Upper lobe of right lung (tissue), 1 donor: ENCODE measurements at places on chromosomes 1 and 21. TPM values are rescaled to one million over a fixed set of nuclear protein-coding genes. Genes with fewer than 3 reads are reported as not detected.

- no peak for DNase-seq
Measured at GRCh38 chr1:34907487-34908090, 21.9 kb downstream of the DLGAP3 start.

Gene SUSD4
- total RNA-seq, result 2.2 TPM

Gene FAM43B
- total RNA-seq, result 0.20 TPM

DNA sequence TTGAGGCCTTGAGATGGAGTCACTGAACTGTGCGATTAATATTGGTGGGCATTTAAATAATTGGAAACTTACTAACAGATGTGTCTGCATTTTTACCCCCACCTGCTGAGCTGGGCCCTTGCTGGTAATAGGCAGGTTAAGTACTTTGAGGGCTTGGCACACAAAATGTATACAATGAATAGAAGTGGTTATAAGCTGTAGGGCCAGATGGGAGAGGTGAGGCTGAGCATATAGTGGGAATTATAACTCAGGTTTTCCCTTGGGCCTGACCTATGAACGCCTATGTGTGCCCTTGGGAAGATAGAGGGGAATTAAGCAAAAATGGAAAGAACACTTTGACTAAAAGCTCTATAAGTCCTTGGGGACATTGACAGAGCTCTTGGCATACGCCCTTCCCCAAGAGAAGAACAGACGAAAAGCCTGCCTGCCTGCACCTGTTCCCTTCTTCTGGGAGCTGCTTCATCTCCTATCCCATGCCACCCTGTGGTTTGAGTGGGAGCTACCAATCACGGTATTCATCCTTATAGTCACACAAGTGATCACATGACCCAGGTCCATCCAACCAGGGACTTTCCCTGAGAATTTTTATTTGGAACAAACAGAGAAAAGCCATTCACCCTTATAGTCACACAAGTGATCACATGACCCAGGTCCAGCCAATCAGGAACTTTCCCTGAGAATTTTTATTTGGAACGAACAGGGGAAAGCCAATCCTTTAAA lies 260.7 kb upstream of the CSF3R start:
- no peak for DNase-seq

Gene TRIM58
- 6.0 TPM for total RNA-seq

DNA sequence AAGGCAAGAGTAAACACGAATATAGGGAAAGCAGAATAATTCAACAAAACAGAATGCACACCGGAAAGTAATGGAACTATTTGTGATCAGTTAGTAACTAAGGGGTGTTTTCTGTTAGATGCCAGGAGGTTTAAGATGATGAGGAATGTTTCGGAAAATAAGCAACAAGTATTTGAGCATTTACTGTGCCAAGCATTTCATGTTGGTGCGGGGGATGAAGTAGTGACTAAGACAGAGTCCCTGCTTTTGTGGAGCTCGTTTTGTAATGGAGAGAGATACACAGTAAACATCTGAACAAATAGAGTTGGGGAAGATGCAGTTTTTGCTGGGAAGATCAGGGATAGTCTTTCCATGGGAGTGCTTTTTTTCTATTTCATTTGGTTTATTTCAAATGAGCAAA lies 78.7 kb downstream of the DYRK1A start:
- no peak for DNase-seq

GRCh38 chr1:186442651-186443375 lies 18.1 kb downstream of the PDC start:
- DNase-seq, result no peak

Gene RNF187
- total RNA-seq, result 88.8 TPM

Gene CASQ1
- 0.41 TPM for total RNA-seq

Gene SPATA21
- not detected for total RNA-seq

Gene HLX
- total RNA-seq, result 14.9 TPM

GRCh38 chr1:25715888-25716287 lies 84.1 kb upstream of the SELENON start:
- no peak for DNase-seq

Gene RIMS3
- total RNA-seq, result 4.7 TPM

- no peak for DNase-seq
Measured at GRCh38 chr1:41659159-41659495, 174.6 kb upstream of the EDN2 start.

Gene FAM72D
- 0.43 TPM for total RNA-seq

- DNase-seq, result no peak
Measured at GRCh38 chr1:67280696-67281095, 27.0 kb upstream of the IL12RB2 start.

GRCh38 chr21:33642896-33643657 lies 776 bp downstream of the ITSN1 start:
- DNase-seq, result peak; percentile 75

GRCh38 chr1:217911908-217912307 lies 280.8 kb downstream of the SPATA17 start:
- DNase-seq, result no peak

- DNase-seq, result no peak
Measured at GRCh38 chr1:36835696-36836095, 198.6 kb downstream of the GRIK3 start.

Gene OR2AK2
- not detected for total RNA-seq

GRCh38 chr1:84367219-84367618 lies 31.1 kb upstream of the DNASE2B start:
- DNase-seq, result no peak

Gene DUSP10
- 8.2 TPM for total RNA-seq

DNA sequence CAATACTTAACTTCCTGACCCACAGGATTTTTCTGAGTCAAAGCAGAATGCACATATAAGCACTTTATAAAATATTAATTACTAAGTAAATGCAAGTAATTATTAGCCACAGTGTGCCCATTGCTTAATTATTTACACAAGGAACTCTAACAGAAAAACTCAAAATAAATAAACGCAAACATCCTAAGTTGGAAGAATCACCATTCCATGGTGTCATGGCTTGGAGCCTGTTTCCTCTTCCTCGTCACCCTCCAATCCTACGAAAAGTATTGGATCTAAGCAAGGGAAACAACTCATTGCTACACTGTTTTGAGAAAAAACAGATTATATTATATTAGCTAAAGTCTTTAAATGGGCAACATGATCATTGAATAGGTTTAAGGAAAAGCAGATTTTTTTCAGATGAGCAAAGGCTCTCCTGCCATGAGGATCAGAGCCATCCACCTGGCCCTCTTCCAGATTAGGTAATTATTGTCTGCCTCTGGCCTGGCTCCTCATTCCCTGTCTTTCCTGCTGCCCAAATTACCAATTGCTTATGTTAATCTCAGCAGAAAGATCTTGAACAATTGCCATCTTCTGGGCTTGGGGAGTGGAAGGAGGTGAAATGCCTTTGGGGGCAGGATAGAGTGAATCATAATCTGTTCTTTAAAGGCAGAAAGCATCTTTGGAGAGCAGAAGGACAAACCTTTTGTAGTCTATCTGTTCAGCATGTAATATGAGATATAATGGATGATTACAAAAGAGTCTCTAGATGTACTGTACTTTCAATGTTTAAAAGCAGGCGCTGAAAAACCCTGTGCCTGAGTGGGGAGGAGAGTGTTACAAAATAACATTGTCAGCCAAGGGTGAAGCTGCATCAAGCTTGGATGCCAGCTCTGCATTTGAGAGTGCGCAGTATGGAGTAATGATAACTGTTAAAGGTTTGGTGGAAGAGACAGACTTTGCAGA lies 121.2 kb downstream of the DUSP10 start:
- DNase-seq, result no peak

GRCh38 chr1:94614996-94615395 lies 73.4 kb upstream of the F3 start:
- no peak for DNase-seq

DNA sequence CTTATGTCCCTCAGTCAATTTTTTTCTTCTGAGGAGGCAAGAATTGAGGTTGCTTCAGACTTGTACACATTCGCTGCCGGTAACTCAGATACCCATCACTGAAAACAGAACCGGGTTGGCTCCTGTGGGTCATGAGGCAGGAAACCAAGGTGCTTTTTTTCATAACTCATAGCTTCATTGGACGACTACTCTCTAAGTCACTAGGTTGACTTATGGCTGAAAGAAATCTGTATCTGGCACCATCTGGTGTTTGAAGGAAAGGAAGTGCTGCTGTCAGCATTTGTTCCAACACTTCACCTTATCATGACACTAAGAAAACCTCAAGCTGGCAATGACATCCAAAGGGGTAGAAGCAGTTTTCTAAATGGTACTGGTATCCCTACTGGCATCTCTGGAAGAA lies 82.3 kb downstream of the TBX19 start:
- DNase-seq, result no peak

Gene HSD3B2
- not detected for total RNA-seq

Gene RABIF
- 10.0 TPM for total RNA-seq

GRCh38 chr1:171872430-171872829 lies 31.1 kb downstream of the DNM3 start:
- DNase-seq, result no peak

Gene NKAIN1
- total RNA-seq, result not detected

DNA sequence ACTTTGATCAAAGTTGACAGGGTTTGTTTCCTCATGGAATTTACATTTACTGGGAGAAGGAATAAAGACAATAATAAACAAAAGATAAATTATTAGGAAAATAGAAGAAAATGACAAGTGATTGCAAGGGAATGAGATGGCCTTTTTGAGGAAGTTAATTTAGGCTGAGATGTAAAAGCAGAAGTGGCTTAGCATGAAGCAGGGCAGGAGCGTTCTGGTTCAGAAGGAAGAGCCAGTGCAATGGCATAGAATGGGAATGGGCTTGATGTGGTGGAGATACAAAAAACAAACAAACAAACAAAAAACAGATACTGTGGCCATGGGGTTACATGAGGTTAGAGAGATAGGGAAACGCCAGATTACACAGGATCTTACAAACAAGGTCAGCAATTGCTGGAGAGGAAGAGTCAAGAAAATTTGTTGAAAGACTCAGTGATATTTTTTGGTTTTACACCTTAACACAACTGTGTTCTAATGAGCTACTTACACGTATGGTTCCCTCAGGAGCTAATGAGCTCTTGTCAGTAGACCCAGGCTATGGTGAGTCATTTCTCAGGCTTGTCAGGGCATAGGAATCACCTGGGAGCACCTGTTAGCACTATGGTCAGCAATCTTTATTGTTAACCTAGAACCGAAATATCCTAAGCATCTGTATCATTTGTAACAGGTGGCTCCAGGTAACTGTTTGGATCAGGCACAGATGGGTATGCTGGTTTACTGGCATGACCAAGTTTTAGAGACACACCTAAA lies 8.7 kb upstream of the CADM3 start:
- DNase-seq, result no peak

GRCh38 chr1:65949933-65950332 lies 157.2 kb downstream of the PDE4B start:
- no peak for DNase-seq

GRCh38 chr1:43530483-43531106 lies at the start of gene PTPRF:
Gene PTPRF (plus strand): TSS chr1:43530883. CDS start chr1:43545076, 14,193 bp downstream.
- DNase-seq, result peak; percentile 86

Gene SLAMF9
- total RNA-seq, result not detected

Gene IFI44
- total RNA-seq, result 63.2 TPM

- DNase-seq, result no peak
Measured at GRCh38 chr1:205626216-205626615, 5.6 kb downstream of the ELK4 start.

Gene DNASE2B
- 21.7 TPM for total RNA-seq

Gene PIGR
- total RNA-seq, result 700 TPM

DNA sequence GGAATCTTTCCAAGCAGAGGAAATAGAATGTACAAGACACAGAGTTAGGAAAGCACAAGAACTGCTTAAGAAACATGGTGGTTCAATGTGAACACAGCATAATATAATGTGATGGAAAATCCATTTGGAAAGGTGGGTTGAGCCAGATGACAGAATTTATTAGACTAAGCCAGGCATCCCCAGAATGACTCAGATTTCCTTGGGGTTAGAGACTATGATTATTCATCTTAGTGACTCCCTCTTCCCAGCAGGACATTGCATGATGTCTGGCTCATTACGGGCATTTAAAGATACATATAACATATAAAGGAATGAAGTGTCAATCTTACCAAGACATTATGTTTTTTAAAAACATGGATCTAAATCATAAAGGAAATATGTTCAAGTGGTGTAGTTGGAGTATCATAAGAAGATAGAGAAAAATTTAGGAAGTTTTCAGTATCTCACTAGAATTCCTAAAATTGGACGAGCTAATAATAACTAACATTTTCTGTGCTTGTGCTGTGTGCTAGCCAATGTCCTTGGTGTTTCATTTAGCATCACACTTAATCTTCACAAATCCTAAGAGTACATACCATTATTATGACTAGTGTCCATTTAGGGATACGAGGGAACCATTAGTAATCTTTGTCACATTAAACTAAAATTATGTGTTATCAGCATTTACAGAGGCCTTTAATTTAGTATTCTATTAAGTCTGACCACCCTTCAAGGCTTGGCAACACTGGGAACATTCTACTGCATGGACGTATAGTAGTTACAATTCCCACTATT lies 41.0 kb upstream of the ST6GALNAC5 start:
- no peak for DNase-seq

Gene EXO1
- total RNA-seq, result 0.32 TPM

DNA sequence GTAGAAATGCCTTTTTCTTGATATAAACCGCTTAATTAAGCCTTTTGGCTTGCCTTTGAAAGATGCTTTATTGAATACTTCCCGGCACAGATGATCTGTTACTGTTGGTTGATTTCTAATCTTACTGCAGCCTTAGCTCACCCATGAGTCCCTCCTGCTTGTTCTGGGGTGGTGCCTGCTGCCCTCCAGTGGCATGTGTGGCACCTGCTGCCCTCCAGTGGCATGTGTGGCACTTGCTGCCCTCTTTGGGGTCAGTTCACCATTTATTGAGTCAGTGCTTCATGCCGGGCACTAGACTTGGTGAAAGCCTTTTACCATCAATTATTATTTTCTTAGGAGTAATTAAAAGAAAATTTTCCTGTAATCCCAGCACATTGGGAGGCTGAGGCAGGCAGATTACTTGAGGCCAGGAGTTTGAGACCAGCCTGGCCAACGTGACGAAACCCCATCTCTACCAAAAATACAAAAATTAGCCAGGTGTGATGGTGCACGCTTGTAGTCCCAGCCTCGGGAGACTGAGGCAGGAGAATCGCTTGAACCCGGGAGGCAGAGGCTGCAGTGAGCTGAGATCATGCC lies 54.3 kb downstream of the ADARB1 start:
- DNase-seq, result peak; percentile 88

Gene PWP2
- 9.9 TPM for total RNA-seq

GRCh38 chr21:26068776-26069175 lies 101.8 kb downstream of the APP start:
- DNase-seq, result no peak

DNA sequence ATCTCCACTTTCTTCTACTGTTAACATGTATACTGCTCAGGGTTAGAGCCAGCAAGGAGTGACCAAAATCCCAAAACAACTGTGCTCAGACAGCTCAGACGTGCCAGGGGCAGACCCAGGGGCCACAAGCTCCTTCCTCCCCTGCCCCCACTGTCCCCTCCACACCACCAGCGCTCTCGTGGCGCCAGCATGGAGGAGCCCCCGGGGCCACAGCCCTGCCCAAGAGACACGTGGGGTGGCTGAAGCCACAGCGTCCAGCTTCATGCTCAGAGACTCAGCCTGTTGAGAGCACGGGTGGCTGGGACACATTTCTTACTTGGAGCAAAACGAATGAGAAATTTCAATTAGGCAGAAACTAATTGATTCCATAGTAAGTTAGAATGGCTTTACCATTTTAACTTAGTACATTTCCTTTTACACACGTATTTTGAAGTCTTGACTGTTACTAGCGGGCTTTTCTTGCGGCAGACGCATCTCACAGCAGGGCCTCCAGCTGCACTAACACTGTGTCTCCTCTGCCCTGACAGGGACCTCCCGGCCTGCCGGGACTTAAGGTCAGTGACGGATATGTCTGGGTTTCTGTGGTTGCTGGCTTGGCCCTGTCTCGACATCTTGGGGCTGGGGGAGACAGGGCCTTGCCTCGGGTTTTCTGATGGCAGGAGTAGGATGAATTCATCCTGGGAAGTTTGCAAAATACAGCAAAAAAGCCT lies 54.2 kb downstream of the SLC19A1 start:
- no peak for DNase-seq
